ENCODE measurements at places on chromosomes 4 and X. TPM values are rescaled to one million over a fixed set of nuclear protein-coding genes. Genes with fewer than 3 reads are reported as not detected.
A peak's percentile ranks its signal among the peaks of the same experiment; 100 is the strongest.

DNA sequence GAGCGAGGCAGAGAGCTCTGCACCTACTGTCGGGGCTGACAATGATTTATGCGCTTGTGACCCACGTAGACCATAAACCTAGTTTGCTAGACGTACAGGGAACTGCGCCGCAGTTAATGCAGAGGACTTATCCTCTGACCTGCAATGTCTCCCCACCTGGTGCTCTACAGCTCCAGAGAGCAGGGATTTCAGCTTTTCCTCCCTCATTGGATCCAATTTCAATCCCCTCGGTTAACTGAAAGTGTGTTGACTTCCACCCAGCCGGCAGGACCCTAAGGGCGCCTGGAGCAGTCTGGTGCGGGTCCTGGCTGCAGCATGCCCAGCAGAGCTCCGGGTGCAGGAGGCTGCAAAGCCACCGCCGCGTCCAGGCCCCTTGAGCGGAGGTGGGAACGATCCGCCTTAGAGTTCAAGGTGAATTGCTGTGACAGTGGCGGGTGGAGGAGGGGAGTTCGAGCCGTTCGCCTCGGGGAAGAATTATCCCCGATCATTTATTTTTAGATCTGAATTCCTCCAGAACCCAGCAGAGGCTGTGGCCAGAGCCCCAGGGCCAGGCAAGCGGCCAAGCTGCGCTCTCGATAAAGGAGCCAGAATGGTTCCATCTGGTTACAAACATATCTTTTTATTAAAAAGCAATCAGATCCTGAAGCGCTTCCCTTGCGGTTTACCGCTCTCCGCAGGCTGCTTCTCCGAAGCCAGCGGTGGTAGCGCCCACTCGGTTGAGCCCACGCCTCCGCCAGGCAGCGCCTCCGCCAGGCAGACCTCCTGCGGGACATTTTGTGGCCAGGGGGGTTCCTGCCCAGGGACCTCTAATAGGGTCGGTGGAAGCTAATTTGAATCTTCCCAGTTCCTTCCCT, 66.0 kb downstream of the FBXO8 start:
- peak; percentile 76 for DNase-seq

DNA sequence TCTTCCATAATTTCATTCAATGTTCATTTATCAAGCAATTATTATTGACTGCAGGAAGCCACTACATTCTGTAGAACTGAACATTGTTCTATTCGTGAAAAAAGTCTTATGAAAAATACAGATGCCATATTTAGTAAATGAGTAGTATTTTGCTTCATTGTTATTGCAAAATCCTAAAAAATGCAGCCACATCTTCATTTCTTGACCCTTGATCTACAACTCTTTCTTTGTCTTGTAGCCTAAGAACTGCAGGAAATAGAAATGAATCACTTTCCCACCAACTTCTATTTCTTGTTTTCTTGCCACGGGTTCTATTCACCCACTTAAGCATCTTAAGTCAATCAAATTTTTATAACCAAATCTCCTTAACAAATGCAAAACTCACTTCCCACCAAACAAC, 63.3 kb downstream of the KCNIP4 start:
- no peak for DNase-seq

DNA sequence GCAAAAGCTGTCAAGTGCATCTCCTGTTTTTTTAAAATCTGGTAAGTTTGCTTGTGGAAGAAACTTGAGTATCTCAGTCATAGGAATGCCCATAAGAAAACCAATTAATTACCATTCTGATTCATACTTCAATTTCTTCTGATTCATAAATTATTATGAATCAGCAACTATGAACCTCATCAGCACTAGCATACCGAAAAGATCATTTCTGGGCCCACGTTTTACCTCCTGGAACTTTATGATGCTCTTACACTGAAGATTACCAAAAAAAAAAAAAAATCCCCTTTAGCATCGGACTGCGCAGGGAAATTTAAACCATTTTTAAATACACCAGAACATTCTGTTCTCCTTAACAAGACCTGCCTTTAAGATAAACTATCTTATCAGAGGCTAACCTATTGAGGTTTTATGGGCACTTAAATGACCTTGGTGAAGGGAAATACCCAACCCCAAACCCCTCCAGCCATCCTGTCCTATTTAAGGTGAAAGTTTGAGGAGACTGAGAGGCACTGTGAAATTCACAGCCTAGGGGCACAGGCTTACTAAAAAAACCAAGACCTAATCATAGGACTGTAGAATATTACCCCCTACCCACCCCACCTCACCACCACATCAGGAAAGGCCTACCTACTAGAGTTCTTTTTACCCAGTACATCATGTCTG, 38.2 kb upstream of the ABCG2 start:
- no peak for DNase-seq

- peak; percentile 95 for DNase-seq
These were observed 2.9 kb downstream of the MAML3 start for GRCh38 chr4:140150886-140151698.

GRCh38 chrX:32443841-32444240, 767.5 kb downstream of the DMD start:
- DNase-seq = no peak

GRCh38 chr4:24328310-24328709, 256.0 kb downstream of the DHX15 start:
- DNase-seq = no peak

NDUFA1 gene
- total RNA-seq = 63.9 TPM

UFSP2 gene
- total RNA-seq = 24.7 TPM
